ENCODE measurements at places on chromosomes 3 and 15.

DNA sequence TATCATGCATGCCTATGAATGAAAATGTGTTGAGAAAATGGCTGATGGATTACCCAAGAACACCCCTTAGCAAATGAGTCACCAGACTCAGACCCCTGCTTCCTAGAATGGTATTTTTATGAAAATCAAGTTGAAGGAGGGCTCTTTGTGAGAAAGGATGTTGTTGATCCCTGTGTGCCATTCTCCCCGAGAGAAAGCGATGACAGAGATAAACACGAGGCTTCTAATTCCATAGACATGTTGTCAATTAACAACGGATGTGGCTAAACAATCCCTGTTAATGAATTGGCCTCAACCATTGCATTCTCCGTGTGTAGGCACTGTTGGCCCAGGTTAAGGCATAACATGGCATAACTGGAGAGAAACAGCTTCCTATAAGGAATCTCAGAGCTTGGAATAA is 5.8 kb upstream of the OXTR start:
- no peaks in the 10 kb centered on the region for H3K4me1 ChIP-seq
- peaks cover 8% of the 10 kb centered on the region for H3K27me3 ChIP-seq
- H3K4me3 ChIP-seq: no peak overlapping the region
- H3K36me3 ChIP-seq: no peaks in the 10 kb centered on the region
- no peak overlapping the region for H3K27ac ChIP-seq

- peaks cover 14% of the 10 kb centered on the region for H3K4me1 ChIP-seq
- H3K36me3 ChIP-seq: no peaks in the 10 kb centered on the region
- peak; percentile 47 for DNase-seq
These were observed 1.3 kb downstream of the PIK3CA start for GRCh38 chr3:179149406-179149867.

- no peak overlapping the region for H3K27ac ChIP-seq
- no peaks in the 10 kb centered on the region for H3K36me3 ChIP-seq
- H3K4me3 ChIP-seq: no peak overlapping the region
- no peaks in the 10 kb centered on the region for H3K4me1 ChIP-seq
These were observed 586.1 kb downstream of the MECOM start for GRCh38 chr3:169077394-169077906.

- no peaks in the 10 kb centered on the region for H3K27me3 ChIP-seq
- H3K27ac ChIP-seq: no peak overlapping the region
- H3K4me3 ChIP-seq: no peak overlapping the region
- DNase-seq: no peak
- no peaks in the 10 kb centered on the region for H3K4me1 ChIP-seq
These were observed 120.2 kb downstream of the CNTN4 start for GRCh38 chr3:2218816-2219215.

GRCh38 chr3:107669669-107670068 is 146.9 kb downstream of the BBX start:
- H3K4me1 ChIP-seq: no peaks in the 10 kb centered on the region
- no peak for DNase-seq
- H3K27ac ChIP-seq: no peak overlapping the region
- H3K36me3 ChIP-seq: no peaks in the 10 kb centered on the region
- no peaks in the 10 kb centered on the region for H3K27me3 ChIP-seq

DNA sequence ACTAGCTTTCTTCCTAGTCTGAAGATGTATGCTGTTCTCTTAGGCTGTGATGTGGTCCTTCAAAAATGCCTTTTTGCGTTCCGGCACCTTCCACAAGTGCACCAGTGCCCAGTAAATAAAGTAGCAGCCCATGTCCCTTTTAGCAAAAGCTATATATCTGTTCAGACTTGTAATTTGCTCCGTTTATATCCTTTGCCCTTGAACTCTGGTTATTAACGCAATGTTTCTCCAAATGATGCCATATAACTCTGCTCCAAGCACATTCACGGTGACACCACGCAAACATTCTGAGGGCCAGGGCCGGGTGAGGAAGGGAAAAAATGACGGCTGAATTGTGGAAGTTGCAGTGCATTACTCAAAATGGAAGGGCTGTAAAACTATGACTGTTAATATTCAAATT is 1001.1 kb upstream of the NR2F2 start:
- DNase-seq: no peak
- no peaks in the 10 kb centered on the region for H3K36me3 ChIP-seq
- H3K4me1 ChIP-seq: no peaks in the 10 kb centered on the region
- no peak overlapping the region for H3K4me3 ChIP-seq
- no peak overlapping the region for H3K27ac ChIP-seq

- no peaks in the 10 kb centered on the region for H3K27me3 ChIP-seq
- peaks cover 8% of the 10 kb centered on the region for H3K4me1 ChIP-seq
- no peak overlapping the region for H3K4me3 ChIP-seq
- H3K36me3 ChIP-seq: no peaks in the 10 kb centered on the region
These were observed 6.1 kb upstream of the MESP2 start for GRCh38 chr15:89770041-89770440.

All from CD14-positive monocyte (primary cell).